CD4-positive, CD25-positive, alpha-beta regulatory T cell (primary cell): ENCODE measurements at places on chromosomes 7 and 10. TPM values are rescaled to one million over a fixed set of nuclear protein-coding genes. Genes with fewer than 3 reads are reported as not detected.

DNA sequence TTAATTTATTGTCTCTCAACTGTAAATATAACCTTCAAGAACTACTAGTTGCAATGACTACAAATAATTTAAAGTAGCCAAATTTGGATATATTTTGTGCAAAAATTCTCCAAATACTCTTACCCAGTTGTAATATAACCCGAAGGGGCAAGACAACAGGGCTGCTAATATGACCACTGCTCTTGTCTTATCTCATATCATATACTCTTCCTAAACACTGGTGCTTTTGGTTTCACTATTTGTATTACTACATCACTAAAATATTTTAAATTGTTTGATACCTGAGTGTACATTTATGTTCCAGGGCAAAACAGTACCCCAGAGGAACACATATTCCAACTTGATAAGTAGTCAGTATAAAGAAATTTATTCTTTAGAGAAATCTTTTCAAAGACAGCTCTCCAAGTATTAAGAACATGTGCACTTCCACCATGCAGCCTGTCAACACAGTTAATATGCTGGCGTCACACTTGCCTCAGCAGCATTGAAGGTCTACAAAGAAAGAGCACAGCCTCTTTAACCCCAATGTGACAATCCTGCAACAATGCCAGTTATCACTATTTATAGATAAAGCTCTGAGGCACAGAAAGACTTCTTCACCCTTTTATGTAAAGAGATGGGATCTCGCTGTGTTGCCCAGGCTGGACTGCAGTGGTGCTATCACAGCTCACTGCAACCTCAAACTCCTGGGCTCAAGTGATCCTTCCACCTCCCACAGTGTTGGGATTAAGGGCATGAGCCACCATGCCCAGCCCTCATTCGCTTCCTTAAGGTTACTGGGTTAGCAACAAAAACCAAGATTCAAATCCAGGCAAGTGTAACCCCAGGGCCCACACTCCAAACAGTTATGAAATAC is 37.8 kb downstream of the RHEB start:
- no peaks in the 10 kb centered on the region for H3K27me3 ChIP-seq
- peaks cover 8% of the 10 kb centered on the region for H3K4me1 ChIP-seq
- peaks cover 43% of the 10 kb centered on the region for H3K36me3 ChIP-seq
- no peak overlapping the region for H3K4me3 ChIP-seq
- DNase-seq, result no peak
- H3K27ac ChIP-seq, result peak overlapping the region; percentile 7

- DNase-seq, result peak; percentile 84
- H3K27ac ChIP-seq, result peak overlapping the region; percentile 73
- peak overlapping the region; percentile 77 for H3K4me3 ChIP-seq
- peaks cover 30% of the 10 kb centered on the region for H3K4me1 ChIP-seq
Measured at GRCh38 chr10:131972474-131973071, 9.2 kb downstream of the BNIP3 start.

Gene SUN3
- total RNA-seq, result not detected

Gene LGI1
- total RNA-seq, result not detected

- no peak for DNase-seq
- H3K27me3 ChIP-seq, result no peaks in the 10 kb centered on the region
- no peak overlapping the region for H3K27ac ChIP-seq
- H3K4me3 ChIP-seq, result no peak overlapping the region
Measured at GRCh38 chr7:158374586-158374985, 213.0 kb downstream of the PTPRN2 start.
